ENCODE measurements at places on chromosomes 4 and X.

GRCh38 chr4:118390121-118390520 is 37.3 kb upstream of the PRSS12 start:
- no peak for DNase-seq

DNA sequence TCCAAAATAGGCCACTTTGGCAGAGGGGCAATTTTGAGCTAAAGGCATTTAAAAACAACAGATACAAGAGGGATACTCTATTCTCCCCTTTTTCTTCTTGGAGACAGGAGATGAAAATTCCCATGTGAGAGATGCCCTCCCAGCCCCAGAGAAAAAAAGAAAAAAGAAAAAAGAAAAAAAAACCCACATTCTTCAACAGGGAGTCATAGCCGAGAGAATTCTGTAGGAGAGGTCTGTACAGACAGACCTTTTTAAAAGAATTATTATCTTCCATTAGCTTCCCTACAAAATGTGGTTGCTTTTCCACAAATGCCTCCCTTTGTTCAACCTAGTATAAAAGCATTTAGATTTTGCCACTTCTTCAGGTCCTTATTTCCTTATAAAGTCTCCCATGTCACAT is 89.9 kb downstream of the SPCS3 start:
- no peak for DNase-seq

- DNase-seq, result no peak
These were observed 721.7 kb downstream of the PCDH18 start for GRCh38 chr4:136810626-136811025.

DNA sequence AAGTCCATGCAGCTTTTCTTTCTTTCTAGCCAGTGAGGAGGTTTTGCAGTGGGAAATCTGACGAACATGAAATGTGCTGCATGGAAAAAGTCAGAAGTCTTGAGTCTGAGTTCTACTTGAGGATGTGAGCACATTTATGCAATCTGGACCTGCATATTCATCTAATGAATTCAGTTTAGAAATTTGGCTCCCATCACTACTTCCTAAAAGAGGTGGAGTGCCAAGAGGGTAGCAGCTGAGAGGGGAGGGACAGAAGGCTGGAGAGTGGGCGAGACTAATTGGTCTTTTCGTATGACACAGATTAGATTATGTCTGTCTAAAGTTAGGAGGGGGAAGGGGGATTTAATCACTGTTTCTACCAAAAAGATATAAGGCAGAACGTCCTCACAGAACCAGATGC is 535.9 kb downstream of the IQCM start:
- no peak for DNase-seq
